ENCODE measurements at places on chromosomes 2 and 18.

GRCh38 chr2:138036522-138036921 is 72.2 kb downstream of the HNMT start:
- DNase-seq = no peak

GRCh38 chr2:196601430-196602306 is 37.8 kb upstream of the CCDC150 start:
- DNase-seq = no peak

DNA sequence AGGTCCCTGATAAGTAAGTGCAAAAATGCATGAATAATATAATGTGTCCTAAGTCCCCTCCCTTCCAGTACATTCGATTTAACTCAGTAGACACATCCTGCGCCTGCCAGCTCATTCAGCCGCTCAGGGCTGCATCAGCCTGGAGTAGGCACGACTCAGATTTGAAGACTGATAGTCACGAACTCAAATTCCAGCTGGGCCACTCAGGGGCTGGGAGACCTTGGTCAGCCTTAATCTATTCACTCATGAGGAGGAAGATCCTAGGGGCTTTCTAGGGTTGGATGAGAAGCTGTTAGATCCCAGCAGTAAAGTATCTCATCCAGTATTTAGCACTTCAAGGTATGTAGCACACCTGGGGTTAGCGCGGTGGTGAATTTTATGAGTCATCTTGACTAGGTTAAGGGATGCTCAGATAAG is 98.9 kb upstream of the ODC1 start:
- no peak for DNase-seq

- DNase-seq = no peak
These were observed 85.9 kb upstream of the CCBE1 start for GRCh38 chr18:59783138-59783537.

DNA sequence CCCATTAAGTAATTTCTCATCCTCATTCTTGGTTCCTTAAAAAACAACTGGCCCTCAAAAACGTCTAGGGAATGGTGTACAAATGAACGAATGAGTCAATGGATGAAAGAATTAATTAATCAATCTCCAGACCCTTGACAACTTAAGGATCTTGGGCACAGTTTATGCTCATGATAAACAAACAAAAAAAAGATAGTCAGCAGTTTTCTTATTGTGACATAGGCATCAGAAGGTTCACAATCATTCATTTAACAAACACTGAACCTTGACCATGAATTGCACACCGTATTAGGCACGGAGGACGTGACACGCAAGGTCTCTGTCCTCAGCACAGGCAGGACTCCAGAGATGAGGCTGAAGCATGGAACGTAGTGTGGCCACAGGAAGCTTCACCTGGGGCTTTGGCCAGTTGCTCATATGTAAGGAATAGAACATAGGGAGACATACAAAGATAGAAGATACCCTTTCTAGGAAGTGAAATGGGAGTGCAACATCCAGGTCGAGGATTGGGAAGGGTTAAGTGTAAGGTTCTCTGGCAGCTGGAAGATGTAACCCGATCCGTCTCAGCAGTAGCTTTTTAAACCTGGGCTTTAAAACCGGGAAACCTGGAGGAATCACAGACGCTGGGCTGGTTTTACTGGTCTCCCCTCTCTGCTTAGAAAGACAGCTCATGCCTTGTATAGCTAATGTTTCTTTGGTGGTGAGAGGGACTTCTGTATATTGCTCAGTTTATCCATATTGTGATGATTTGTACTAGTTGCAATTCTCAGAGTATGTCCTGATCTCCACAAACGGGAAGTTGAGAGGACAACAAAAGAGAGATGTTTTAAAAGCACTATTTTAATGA is 8.9 kb upstream of the LTBP1 start:
- DNase-seq = no peak

GRCh38 chr2:48048476-48049171 is 142.3 kb upstream of the FBXO11 start:
- DNase-seq = no peak

GRCh38 chr18:47577520-47577919 is 326.1 kb upstream of the SKOR2 start:
- no peak for DNase-seq

- DNase-seq = no peak
These were observed 13.6 kb downstream of the TMEM185B start for GRCh38 chr2:120209427-120210269.

DNA sequence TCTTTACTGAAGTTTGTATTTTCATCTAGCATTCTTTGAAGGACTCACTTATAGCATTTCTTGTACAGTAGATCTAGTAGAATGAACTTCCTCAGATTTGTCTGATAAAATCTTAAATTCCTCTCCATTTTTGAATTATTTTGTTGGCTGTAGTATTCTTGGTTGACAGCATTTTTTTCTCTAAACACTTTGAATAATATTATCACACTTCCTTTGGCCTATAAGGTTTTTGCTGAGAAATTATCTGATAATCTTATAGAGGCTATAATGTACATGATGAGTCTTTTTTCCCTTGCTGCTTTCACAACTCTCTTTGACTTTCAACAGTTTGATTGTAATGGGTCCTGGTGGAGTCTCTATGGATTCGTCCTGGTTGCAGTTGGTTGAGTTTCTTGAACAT is 169.5 kb downstream of the NOL4 start:
- DNase-seq = no peak

DNA sequence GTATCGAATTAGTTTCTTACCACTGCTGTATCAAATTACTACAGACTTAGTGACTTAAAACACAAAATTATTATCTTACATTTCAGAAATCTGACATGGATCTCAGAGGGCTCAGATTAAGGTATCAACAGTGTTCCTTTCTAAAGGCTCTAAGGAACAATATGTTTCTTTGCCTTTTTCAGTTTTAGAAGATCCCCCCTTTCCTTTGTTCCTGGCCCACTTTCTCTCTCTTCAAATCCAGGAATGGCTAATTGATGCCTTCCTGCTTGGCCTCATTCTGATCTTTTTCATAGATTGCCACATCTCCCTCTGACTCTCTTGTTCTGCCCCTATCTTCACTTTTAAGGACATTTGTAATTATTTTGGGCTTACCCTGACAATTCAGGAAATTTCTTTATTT is 65.7 kb downstream of the LRP1B start:
- DNase-seq = no peak

DNA sequence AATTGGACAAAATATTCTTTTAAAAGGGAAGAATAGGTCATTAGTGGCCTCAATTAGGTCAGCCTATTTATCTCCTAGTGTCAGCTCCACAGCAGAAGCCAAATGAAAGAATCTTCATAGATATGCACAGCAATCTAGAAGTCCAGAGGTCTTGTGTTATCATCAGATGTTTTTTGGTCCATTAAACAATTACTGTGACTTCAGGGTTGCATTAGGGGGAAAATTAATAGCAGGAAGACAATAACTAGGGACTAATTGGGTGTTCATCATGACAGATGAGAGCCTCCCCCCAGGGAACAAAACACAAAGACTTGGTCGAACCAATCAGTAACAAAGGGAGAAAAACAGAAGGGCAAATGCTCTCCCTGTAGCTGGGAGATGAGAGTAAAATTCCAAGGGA is 264.7 kb downstream of the PTH2R start:
- DNase-seq = no peak
